ENCODE measurements at places on chromosomes 11 and 22. TPM values are rescaled to one million over a fixed set of nuclear protein-coding genes. Genes with fewer than 3 reads are reported as not detected.

DNA sequence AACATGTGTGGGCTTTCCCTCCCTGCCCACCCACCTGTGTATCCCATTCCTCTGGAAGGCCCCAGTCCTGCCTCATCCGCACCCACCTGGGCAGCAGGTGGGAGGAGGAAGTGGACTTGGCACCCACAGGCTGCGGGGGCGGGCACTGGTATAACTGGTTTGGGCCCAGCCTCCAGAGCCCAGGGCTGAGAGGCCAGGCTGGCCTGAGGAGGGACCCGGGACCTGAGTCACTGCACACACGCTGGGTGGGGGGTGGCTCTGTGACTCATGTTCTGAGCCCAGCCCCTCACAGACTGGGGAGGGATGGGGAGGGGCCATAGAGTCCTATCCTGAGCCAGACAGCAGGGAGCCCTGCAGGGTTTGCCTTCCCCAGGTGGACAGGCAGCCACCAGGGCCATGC is 16.7 kb downstream of the PHLDA2 start:
- DNase-seq = peak; percentile 85

DNA sequence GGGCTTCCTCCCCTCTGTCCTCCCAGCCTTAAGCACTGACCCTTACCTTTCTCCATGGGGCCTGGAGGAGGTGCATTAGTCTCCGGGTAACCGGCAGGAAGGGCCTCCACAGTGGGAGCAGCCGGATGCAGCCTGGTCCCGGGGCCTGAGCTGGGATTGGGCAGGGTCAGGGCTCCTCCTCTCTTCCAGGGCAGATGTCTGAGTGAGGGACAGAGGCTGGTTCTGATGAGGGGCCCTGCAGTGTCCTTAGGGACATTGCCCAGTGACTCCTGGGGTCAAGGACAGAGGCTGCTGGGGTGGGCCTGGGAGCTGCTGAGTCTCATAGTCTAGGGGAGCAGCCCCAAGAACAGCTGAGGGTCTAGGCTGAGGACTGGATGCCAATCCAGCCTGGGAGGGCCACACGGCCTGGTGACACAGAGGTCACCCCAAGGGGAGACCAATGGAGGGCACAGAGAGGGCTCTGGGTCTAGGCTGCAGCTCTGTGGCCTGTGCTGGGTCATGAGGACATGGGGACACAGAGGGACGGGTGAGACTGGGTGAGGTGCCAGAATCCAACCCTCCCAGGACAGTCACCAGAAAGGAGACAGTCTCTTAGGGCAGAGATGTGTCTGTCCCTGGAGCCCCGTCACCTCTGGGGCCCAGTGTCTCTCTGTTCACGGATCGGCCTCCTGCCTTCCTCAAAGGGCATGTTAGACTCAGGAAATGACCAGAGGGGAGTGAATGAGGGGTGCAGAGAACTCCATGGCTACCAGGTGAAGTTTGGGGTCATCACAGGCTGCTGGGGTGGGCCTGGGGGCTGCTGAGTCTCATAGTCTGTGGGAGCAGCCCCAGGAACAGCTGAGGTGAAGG is 6.5 kb downstream of the IGLL5 start:
- DNase-seq = no peak

- peak; percentile 89 for DNase-seq
Measured at GRCh38 chr11:60925868-60926267, 1.6 kb downstream of the TMEM132A start.

The GAB4 gene
- not detected for polyA plus RNA-seq
